ENCODE measurements at places on chromosomes 4 and X.

- DNase-seq: no peak
Observed at GRCh38 chr4:117137145-117137544, 51.8 kb upstream of the TRAM1L1 start.

GRCh38 chr4:123671636-123672404 is 275.2 kb downstream of the SPRY1 start:
- no peak for DNase-seq

DNA sequence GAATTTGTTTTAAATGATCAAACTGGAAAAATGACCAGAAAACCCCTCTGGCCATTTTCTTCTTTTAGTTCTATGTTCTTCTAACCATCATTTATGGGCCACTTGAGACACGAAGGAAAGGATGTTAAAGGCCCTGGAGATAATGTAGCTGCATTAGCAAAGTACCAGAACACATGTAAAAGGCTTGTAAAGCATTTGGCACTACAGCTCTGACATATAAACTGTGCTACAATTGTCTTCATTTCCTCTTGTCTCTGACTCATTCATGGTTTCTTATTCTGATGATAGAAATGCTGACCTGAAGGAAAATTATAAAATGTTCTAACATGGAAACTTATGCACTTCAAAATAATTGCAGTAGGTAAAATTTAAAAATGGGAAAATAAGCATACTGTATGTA is 388.7 kb downstream of the FAT4 start:
- no peak for DNase-seq

DNA sequence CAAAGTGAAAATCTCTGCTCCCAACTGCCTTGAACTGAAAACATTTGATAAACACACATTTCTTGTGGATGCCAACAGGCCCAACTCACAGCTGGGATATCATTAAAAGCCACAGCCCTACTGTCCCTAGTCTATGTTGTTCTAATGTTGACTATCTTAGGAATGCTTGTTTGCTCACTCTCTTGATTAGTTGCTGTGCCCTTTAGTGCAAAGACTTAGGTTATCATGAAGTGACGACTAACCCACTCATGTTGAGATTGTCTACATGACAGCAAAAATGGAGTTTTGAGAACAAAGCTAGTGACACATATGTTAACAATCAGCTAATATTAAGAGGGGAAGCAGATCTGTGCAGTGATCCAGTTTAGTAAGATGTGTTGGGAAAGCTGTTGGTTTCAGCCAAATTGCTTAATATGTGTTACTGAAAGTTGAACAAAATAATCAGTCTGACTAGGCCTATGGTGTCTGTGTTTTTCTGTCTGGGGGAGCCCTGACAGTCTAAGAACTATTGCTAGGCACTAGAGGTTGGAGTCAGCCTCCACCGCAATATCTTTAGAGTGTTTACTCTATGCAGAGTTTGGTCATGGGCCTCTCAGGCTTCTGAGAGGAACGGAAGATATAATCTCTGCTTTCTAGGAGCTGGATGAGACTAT is 125.5 kb downstream of the ATG4A start:
- no peak for DNase-seq

DNA sequence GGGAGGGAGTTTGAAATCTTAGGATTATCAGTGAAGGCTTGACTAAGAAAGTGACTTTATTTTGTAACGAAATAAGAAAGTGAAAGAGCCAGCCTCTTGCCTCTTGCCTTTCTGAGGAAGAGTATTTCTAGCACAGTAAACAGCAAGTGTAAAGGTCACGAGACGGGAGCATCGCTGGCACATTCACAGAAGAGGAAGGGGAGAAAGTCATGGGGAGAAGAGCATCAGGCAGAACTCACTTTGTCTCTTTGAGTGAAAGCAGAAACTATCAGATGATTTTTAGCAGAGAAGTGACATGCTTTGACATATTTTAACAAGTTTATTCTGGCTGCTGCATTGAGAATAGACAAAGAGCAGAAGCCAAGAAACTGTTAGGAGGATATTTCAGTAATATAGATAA is 313.8 kb downstream of the CAMK2D start:
- no peak for DNase-seq

- DNase-seq: peak; percentile 95
Observed at GRCh38 chr4:145936142-145936996, 2.3 kb downstream of the ZNF827 start.

DNA sequence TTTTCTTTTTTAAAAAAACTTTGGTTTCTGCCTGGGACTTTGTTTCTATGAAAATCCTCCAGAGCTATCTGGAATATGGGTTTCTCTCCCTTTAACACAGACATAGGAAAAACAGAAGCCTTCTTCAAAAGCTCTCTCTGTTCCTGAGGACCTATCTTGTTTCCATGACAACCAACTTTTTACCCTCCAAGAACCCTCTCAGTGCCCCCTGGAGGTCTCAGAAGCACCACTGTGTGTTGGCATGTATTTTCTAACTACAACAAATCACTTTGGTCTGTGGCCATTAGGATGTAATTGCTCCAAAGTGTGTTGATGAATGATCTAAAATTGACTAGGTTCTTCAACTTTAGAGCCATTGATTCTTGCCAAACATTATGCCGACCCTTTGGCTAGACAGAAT is 1331.6 kb downstream of the ADGRL3 start:
- DNase-seq: no peak

DNA sequence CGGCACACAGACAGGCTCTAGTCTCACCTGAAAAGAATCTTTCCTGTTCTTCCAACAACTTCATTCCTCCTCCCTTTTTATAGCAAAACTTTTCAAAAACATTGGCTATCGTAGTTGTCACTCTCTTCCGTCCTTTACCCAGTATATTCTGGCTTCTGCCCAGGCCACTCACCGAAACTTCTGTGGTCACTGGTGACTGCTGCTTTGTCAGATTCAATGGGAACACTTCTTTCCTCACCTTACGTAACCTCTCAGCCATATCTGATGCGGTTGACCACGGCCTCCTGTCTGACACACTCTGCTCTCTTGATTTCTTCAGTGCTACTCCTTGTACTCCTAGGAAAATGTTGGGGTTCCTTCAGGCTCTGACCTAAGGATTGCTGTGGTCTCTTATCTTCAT is 9.2 kb upstream of the RNF150 start:
- no peak for DNase-seq

DNA sequence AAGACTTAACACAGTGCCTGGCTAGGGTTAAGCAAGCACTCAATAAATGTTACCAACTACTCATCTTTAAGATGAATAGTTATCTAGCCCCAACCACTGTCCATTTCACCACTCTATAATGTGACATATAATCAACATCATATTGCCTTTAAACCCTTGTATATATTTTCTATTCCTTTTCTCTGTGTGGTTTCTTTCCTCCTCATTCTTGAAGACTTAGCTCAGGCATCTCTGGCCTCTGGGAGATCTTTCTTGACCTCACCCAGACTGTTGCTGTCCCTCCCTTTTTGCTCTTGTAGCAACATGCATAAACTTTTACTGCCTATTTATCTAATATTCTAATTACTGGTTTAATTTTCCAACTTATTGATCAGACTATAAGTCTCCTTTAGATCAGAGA is 249.9 kb upstream of the MAB21L2 start:
- DNase-seq: no peak

- DNase-seq: peak; percentile 52
Observed at GRCh38 chrX:139691493-139691842, 16.5 kb downstream of the MCF2 start.

- DNase-seq: no peak
Observed at GRCh38 chr4:103499094-103499493, 220.7 kb downstream of the TACR3 start.

DNA sequence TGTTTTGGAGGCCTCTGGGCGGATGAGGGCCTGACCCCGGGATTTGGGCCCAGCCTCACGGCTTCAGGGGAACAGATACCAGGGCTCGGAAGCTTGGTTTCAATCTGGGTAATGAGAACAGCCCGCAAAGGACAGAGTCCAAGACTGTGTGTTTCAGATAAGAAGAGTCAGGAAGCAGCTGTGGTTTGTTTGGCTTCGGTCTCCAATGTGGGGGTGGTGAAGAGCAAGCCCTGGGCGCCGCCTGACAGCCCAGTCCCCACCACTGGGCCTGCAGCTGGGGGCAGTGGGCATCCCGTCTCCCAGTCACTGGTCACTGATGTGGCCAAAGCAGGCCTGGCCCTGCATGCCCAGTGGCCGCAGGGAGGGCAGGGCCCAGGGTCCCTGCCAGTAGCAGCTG is 9.1 kb downstream of the WFS1 start:
- no peak for DNase-seq

GRCh38 chr4:71476240-71476639 is 137.4 kb downstream of the SLC4A4 start:
- DNase-seq: no peak

DNA sequence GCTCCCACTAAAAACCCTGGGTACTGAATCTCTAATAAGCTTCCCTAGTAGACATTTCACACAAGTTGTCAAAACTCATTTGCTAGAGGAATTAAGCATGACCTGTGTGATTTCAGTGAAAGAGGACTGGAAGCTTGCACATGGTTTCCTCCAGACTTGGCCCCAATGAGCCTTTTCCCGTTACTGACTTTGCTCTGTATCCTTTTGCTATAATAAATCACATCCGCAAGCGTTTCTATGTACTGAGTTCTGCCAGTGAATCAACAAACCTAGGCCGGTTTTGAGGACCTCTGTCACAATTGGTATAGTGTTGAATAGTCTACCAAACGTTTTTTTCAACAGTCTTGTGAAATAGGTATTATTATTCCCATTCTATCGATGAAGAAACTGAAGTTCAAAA is 8.2 kb downstream of the ATP11C start:
- no peak for DNase-seq

- no peak for DNase-seq
Observed at GRCh38 chr4:8921465-8921864, 49.8 kb upstream of the HMX1 start.

GRCh38 chr4:172035562-172035961 is 222.4 kb downstream of the GALNTL6 start:
- no peak for DNase-seq

GRCh38 chr4:6692806-6693205 is 872 bp upstream of the S100P start:
- no peak for DNase-seq

GRCh38 chrX:40189637-40190036 is 91.9 kb upstream of the BCOR start:
- no peak for DNase-seq

- DNase-seq: no peak
Observed at GRCh38 chr4:93659629-93660028, 168.9 kb upstream of the ATOH1 start.

DNA sequence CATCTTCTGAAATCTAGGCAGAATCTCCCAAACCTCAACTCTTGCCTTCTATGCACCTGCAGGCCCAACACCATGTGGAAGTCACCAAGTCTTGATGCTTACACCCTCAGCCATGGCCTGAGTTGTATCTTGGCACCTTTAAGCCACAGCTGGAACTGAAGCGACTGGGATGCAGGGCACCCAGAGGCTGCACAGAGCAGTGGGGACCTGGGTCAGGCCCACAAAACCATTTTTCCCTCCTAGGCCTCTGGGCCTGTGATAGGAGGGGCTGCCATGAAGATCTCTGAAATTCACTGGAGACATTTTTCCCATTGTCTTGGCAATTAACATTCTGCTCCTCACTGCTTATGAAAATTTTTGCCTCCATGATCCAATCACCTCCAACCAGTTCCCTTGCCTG is 1388.5 kb downstream of the ADGRL3 start:
- DNase-seq: no peak

- no peak for DNase-seq
Observed at GRCh38 chr4:20255823-20256222, 4.1 kb downstream of the SLIT2 start.

GRCh38 chr4:27595571-27596360 is 735.1 kb downstream of the STIM2 start:
- DNase-seq: no peak

DNA sequence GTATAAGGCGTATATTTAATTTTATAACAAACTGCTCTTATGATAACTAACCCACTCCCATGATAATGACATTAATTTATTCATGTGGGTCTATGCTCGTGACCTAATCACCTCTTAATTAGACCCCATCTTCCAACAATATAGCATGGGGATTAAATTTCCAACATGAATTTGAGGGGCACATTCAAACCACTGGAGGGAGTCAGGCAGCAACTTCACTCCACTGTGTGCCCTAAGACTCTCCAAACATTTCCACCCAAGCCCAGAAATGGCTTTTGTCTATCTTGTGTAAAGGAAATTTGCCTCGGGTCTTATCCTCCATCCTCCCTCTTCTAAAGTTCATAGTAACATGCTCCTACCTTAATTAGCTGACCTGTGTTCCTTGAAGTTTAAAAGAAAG is 616.1 kb upstream of the CPEB2 start:
- DNase-seq: no peak

DNA sequence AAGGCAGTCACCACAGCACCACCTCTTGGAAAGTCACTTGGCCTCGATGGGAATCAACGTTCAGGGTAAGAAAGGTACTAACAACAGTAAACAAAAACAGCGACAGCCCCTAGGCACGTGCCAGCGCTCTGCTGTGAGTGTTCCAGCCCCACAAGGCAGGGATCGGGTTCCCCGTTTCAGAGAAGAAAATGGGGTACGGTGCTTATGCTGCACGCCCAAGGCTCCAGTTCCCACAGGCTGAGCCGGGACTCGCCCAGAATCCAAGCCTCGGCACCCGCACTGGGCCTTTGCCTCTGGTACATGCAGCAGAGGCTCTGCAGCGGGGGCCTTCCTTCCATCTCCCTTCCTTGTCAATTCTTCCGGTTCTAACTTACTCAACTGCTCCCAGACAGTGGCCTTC is 37.3 kb downstream of the WDR1 start:
- no peak for DNase-seq

DNA sequence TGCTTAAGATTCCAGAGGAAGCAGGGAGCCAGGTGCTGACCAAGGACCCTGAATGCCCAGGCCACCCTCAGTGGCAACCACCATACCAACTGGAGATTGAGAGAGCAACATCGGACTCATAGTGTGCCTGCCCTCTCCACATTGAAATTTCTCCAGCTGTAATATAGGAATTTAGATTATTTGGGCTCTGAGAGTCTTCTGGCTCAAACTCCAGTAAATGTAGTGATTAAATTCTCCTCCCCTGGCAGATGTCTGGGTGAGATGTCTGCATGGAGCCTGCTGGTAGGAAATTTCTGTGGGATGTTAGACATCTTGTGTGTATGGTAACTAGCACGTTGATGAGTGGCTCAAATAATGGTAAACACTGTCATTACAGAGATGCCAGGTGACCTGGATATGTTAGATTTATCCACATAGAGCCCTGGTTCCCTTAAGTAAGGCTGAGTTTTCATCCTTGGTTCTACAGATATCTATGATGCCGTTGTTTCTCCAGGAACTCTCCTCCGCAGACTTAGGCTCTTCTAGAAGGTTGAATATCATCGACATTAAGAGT is 70.6 kb downstream of the CLNK start:
- no peak for DNase-seq

DNA sequence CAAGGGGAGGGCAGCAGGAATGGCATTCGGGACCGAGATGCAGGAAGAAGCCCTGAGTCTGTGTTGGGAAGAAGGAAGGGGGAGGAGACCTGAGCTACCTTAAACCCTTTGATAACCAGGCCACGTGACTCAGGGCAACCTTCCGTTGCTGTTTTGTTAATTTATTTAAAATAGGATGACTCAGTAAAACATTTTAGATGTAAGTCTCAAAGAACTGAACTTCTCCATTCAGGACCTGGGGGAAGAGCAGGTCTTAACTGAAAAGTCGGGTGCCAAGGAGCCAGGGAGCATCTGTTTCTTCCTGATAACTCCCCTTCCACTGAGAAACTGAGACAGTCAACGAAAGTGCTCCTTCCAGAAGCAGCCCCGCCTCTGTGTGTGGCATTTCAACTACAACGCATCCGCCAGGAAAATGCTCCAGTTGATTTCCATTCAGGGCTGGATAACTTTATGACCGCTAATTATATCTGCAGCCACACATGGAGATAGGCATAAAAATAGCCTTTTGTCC is 88.0 kb downstream of the IRF2 start:
- no peak for DNase-seq

GRCh38 chr4:167233685-167234315 is 494 bp downstream of the SPOCK3 start:
- peak; percentile 35 for DNase-seq

Data from left hindlimb (tissue), 1 donor.